ENCODE measurements at places on chromosomes 1 and 21.
A peak's percentile ranks its signal among the peaks of the same experiment; 100 is the strongest.

GRCh38 chr21:38455403-38455802 is 42.9 kb downstream of the ERG start:
- DNase-seq: no peak

DNA sequence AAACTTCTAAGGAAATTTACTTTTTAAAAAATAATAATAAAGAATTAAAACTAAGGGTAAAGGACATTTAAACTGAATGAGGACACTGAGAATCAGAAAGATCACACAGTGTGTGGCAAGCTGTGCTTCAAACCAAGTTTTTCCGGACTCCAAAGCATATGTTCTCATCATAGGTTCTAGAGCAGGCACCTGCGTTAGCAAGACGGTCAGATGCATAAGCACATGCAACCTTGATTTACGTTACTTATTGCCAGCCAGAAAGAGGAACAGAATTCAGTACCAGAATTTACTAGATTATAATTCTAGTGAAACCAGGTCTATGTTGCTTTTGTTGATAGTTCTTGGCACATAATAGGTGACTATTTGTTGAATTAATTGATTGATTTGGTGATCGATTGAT is 6.2 kb upstream of the LBR start:
- DNase-seq: no peak

DNA sequence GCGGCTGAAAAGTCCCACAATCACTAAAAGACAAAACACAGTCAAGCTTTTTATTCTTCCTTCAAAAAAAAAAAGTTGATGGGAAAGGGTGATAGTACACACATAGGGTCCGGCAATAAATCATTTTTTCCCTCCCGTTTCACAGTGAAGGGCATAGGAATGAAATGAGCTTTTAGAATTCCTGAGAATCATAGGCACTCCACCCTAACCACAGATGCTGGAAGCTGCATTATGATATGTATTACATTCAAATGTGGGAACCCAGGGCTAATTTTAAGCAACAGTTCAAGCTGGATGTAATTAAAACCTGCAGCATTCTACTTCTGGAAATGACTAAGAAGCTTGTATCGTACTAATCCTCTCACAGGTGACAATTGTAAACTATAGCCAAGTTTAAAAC is 75.7 kb upstream of the KCNJ15 start:
- DNase-seq: no peak

GRCh38 chr1:53120659-53121058 is 21.8 kb downstream of the SLC1A7 start:
- DNase-seq: no peak

DNA sequence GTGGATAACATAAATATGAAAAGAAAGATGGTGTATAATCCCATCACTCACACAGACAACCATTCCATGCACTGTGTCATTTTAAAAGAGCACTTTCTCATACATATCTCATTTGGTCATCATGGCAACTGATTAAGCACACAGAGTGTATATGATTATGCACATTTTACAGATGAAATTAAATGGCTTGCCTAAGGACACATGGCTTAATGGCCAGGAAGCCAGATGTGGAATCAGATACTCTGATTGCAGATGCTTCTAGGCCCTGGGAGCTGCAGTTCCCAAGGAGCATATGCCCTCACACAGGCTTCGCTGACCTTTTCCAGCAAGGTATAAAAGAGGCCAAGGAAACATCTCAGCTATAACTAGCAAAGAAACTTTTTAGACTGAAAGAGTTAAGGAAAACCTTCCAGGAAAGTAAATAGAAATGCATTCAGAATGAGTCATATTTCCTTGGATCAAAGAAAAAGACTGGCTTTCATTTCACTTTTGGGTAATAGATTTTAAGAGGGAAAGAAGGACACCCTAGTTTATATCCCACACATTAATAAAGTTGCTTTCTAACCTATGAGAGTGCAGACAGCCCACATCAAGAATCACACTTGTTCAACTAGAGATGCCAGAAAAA is 19.6 kb upstream of the FAM89A start:
- no peak for DNase-seq

DNA sequence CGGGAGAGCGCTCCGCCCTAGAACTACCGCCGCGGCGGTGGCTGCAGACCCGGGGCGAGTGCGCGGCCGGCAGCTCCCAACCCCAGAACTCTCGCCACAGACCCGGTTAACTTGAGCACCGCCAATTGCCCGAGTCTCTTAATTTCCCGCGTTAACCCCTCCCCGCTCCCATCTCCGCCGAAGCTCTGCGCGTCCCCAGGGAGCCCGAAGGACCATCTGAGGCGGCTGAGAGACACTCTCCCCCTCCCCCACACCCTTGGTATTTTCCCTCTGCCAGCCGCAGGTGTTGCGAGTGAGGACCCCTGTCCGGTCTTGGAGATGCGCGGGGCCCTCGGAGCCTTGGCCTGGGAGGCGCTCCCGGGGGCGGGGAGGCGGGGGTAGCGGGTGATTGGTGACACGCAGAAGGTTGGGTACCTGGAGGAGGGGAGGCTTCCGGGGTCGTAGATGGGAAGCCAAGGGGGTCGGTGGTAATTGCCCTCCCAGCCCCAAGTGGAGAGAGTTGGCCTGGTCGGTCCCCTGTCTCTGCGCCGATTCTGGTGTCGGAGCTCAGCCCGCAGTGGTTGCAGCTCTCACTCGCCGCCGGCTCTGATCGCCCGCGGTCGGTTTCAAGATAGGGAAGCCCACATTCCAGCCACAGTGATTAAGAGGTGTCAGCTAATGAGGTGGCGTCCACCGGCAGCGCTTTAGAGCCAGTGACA is 858 bp upstream of the SUSD4 start:
- DNase-seq: no peak

DNA sequence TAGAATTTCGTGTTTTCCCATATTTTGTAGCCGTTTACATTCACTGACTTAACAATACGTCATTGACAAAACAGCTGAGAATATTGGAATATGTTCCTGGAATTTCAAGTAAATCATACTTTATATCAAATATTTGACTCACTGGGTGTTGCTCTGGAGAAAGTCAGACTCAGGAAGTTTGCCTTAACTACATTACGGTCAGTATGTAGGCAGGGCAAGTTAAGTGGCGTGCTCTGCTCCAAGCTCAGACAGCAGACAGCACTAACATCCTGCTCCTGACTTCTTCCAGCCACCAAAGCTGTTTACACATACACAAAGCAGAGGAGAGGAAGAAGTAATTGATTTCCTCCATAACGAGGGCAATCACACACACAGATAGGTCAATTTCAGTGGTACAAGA is 414.6 kb downstream of the LRRIQ3 start:
- DNase-seq: no peak

GRCh38 chr1:99180915-99181314 is 83.4 kb upstream of the PLPPR4 start:
- no peak for DNase-seq

- peak; percentile 70 for DNase-seq
These were observed at the start of gene SAMD13 for GRCh38 chr1:84301004-84301784. Gene SAMD13 (plus strand): TSS chr1:84301708. CDS start chr1:84303235, 1,527 bp downstream.

GRCh38 chr1:48793863-48794262 is 17.2 kb upstream of the BEND5 start:
- no peak for DNase-seq

DNA sequence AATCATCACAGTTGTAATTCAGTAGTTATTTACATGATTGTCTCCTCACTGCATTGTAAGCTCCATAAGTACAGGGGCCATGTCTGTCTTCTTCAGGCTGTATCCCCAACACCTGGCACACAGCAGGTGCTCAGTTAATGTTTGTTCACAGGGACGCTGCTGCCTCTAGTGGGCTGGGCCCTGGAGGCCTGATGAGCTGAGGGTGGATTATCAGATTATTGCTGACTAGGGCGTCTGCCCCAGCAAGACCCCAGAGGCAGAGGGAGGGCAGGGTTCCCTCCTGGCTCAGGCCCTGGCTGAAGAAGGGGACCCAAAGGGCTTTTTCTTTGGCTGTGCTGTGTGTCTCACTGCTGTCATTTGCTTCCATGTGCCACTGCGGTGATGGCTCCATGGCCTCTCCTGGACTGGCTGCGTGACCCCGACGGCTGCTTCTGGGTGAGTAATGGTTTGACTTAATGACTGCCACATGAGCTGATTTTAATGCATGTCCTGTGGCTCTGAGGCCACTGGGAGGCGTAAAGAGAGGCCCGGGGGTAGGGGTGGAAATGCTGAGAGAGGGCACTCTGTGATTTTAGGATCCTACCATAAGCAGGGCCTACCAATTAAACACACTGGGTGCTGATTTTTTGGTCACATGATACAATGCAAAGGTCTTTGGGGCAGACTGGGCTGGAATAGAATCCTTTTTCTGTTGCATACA is 20.8 kb upstream of the EPB41 start:
- DNase-seq: no peak

DNA sequence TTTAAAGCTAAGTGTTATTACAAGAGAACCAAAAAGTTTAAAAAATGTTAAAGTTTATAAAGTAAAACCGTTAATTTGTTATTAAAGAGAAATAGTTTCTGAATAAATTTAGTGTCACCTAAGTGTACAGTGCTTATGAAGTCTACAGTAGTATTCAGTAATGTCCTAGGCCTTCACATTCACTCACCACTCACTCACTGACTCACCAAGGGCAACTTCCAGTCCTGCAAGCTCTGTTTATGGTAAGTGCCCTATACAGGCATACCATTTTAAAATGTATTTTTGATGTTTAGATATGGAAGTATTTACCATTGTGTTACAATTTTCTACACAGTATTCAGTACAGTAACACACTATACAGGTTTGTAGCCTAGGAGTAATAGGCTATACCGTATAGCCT is 60.1 kb upstream of the GCLM start:
- no peak for DNase-seq

GRCh38 chr1:36342426-36343185 is 19.2 kb upstream of the EVA1B start:
- DNase-seq: peak; percentile 52

- DNase-seq: no peak
These were observed 176.0 kb downstream of the ATP6V1G3 start for GRCh38 chr1:198364471-198364870.

- DNase-seq: peak; percentile 52
These were observed 77.3 kb upstream of the BCAR3 start for GRCh38 chr1:93758842-93759515.

DNA sequence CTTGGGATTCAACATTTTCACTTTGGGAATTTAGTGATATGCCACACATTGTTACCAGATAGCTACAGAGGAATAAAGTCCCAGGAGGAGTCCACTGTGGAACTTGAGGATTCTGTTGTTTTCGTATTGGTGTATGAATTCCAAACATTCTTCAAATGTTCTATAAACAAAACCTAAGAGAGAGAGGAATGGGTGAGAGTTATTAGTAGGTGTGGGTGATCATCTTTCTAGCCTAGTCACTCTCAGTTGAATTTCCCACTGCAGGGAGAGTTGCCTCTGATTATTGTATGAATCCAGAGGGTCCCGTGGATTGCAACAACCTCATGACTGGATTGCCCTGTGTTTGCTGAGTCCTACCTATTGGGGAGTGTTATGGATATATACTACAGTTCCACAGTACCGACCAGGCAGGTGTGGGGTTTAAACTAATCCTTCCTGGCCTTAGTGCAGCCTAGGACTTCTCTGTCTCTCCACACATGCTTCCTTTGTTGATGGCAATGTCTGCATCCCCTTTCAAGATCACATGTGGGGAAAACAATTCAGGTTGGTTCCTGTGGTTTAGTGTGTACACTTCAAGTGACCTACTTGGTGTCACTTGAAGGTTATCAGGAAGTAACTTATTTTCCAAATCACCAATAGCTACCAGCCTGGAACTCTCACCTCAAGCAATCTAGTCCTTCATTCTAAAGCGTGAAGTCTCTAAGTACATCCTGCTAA is 91.8 kb downstream of the ADCY10 start:
- DNase-seq: no peak

GRCh38 chr1:107594536-107594935 is 370.4 kb downstream of the VAV3 start:
- DNase-seq: no peak

DNA sequence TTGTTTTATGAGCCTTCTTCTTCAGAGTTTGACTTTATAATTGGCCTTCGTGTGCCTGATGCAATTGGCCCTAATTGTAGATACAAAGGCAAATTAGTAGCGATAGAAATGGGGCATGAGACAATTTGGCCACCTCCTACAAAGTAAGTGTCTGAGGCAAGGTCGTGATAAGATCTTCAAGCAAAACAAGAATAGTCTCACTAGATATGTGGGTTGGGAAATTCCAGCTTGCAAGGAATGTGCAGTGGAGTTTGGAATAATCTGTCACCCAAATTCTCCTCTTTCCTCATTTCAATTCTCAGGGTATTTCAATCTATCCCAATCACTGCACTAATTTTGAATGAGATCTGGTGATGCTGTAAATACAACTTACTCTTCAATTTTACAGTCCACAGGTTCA is 11.4 kb upstream of the TSNAX start:
- DNase-seq: no peak

DNA sequence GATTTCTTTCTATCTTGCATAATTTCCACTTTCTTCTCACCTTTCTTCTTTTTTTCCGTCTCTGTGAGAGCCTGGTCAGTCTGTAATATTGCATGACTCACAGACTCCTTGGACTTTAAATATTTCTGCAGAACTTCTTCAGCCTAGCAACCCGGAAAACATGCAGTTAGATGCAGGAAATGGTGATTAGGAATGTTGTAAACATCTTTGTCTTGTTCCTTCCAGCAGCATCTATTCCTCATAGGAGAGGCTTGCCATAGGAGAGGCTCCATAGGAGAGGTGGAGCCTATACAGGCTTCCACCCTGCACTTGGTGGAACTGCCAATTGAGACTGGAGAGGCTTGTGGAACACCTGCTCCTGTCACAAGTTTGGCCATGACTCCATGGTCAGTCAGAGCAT is 10.0 kb downstream of the GBP5 start:
- DNase-seq: peak; percentile 12

- DNase-seq: no peak
These were observed 18.2 kb downstream of the NFIA start for GRCh38 chr1:61100578-61100977.

- no peak for DNase-seq
These were observed 16.4 kb downstream of the HMGB4 start for GRCh38 chr1:33880305-33880704.

GRCh38 chr1:154198756-154199562 is 7.1 kb upstream of the TPM3 start:
- DNase-seq: peak; percentile 76

DNA sequence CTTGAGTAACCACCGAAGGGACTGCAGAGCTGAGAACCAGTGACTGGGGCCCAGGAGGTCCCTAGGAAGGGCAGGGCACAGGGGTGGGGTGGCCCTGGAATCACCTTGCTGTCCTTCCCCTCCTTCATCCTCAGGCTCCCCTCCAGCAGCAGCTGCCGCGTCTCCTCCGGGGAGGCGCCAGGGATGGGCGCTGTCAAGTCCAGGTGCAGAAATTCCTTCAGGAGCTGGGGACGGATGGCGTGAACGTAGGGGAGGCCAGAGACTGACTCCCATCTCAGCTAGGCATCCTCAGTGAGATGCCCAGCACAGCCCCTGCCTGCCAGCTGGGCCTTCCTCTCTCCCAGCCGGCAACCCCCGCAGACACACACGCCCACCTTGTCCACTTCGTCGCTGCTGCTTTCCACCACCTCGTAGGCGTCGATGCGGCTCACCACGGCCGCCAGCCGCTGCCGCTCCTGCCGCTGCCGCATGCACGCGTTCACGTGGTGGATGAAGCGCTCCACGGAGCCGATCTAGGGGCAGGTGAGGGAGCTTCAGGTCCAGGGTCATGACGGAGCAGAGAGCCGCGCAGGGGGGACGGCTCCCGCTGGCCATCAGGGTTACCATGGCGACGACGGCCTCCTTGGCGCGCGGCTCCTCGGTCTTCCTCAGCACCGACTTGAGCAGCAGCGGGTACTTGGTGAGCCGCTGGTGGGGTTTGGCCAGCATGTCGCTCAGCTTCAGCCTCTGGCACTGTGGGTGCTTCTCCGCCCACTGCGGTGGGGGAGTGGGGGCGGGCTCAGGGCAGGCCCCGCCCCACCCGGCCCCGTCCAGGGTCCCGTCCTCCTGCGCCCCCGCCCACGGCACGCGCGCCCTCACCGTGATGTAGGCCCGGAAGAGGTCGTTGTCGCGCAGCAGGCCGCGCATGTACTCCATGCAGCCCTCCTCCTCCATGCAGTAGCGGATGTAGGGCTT is 4.4 kb upstream of the TNFRSF25 start:
- DNase-seq: no peak
